IPS DF 6.9 (cell line): ENCODE measurements at places on chromosomes 11 and 22.
A peak's percentile ranks its signal among the peaks of the same experiment; 100 is the strongest.

DNA sequence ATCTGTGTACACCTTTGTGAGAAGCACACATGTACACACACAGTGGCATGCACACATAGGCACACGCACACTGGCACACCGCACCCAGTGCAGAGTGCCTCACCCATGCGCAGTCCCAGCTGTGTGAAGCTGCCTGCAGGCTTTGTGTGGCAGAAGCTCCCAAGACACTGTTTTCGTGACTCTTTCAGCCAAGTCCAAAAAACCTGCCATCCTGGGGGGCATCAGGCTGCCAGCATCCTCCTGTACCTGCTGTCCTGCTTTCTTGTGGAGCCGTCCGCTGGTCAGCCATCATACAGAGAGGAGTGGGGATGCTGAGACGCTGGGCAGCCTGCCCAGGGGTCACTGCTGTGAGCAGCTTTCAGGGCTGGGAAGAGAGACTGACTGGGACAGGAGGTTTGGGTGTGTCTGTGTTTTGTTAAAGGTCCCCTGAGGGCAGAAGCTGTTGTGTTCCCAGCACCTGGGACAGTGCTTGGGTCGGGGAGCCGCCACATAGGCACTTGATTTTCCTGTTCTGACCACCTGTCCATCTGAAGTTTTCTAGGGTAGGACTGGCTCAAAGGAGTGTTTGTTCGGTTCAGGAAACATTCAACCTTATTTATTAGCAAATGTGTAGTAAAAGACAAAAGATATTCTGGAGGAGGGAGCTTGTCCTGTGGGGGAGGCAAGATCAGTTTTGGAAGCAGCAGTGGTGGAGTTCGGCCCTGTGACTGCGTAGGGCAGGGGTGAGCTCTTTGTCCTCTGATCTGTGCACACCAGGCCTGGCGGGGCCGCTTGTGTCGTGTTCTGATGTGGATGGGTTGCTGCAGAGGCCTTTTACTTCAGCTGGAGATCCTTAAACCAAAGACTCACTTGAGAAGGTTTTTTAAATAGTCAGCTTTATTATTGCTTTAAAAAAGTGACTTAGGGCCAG lies 29.7 kb downstream of the AP2A2 start:
- no peak for DNase-seq

GRCh38 chr11:44140805-44141204 lies 45.3 kb downstream of the EXT2 start:
- no peak for DNase-seq

DNA sequence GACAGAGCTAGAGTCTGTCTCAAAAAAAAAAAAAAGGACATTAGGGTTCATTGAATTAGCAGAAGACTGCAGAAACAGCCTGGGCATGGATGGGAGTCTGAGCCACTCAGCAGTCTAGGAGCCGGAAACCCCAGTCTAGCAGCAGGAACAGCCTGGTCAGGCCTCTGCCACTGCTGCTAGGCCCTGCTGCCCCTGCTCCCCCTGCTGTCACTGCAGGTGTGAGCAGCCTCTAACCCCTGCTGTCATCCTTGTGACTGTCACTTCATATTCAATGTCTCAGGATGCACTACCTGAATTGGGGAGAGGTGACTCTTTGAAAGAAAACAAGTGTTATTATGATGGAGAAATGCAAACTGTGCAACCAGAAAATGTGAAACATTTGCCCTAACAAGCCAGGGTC lies 7.0 kb upstream of the DDX17 start:
- peak; percentile 54 for DNase-seq

DNA sequence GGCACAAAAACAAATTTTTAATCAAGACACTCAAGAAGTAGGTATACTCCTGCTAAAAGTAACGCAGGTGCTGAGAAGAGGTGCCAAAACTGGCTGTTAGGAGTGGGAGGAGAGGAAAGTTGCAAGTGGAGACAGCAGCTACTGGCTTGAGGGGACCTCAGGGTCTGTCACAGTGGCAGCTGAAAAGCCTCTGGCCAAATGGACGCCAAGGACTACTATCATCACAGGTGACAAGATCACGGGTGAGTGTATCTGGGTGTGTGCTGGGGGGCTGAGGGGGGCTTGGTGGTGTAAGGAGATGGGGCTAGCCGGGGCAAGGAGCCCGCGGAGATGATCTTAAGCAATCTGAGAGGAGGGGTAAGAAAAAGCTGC lies 687 bp downstream of the ZNF202 start:
- DNase-seq, result no peak

GRCh38 chr22:37165940-37166674 lies 16.4 kb upstream of the IL2RB start:
- no peak for DNase-seq

DNA sequence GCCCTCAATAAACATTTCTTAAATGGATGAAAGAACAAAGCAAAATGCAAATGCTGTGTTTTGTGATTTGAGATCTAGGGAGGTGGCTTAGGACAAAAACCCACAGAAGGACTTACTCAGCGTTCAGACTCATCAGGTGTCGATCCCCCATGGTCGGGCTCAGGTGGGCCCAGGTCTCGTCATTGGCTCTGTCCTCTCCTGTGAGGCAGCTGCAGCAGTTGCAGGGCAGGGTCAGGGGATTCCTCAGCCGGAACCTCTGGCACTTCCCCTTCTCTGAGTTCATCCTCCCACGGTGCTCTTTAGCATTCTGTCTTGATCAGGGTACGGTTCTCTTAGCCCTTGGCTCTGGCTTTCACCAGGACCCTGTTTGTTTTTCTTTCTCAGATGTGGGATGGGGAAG lies 14.0 kb upstream of the ACR start:
- DNase-seq, result no peak

GRCh38 chr11:109960831-109961230 lies 132.4 kb upstream of the ZC3H12C start:
- DNase-seq, result no peak

DNA sequence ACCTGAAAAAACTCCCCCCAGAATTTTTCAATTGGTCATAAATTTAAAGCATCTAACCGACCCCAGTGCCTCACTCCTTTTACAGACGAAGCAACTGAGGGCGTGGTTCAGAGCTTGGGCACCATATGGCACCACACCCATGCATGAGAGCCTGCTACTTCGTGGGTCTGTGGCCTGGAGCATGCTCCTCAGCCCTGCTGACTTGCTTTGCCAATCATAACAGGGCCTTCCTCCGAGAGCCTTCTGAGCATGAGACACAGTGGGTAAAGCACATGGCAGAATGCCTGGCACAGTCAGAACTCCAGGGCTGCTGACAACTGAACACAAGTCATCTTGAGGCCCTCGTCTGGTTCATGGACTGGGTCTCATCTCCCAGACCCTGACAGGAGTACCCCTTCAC lies 33.3 kb downstream of the HIRA start:
- DNase-seq, result no peak

DNA sequence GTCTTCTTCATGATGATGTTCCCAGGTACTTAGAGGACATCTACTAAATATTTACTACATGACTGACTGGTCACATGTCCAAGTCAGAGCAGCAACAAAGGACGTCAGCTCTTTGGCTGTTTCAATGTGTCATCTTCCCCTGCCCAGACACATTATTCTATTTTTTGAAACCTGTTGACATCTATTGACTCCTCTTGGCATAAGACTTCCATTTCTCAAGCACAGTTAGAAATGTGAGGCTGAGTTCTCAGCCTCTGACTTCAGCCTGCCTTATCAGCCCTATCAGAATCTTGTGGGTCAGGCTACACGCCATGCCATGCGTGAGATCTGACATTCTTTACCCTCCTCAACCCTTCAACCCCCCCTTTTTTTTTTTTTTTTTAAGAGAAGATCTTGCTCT lies 63.8 kb downstream of the SC5D start:
- no peak for DNase-seq
